ENCODE measurements at places on chromosomes 2 and 18.

DNA sequence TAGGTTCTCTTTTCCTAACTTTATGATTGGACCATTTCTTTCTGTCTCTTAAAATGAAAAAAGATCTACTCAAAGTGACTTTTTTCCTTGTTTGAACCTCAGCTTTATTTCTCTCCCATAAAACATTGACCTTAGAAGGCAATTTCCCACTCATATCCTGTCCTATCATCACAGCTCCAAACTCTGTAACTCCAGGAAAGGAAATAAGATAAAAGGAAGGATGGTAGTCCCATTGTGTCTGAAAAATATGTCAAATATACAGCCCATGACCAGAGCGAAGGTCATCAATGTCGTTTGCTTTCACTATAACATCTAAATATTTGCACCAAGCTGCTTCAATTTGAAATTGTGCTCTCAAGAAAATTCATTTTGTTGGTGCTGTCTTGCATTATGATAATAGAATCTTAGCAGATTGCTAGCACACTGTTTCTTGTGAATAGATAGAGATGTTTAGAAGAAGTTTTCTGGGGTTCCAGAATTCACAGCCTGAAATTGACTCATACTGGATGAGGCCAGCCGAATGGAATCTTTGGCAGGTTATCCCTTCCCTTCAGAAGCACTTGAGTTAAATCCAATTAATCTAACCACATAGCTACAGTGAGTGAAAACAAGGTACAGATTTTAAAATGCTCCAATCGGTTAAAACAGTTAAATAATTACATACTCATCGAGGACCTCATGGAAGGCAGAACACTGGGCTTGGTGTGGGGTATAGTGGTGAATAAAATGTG lies 95.1 kb downstream of the CRIM1 start:
- no peak for DNase-seq

GRCh38 chr2:64913357-64913869 lies 75.8 kb upstream of the SLC1A4 start:
- DNase-seq, result no peak

GRCh38 chr18:32877371-32877770 lies 104.5 kb upstream of the KLHL14 start:
- DNase-seq, result no peak

DNA sequence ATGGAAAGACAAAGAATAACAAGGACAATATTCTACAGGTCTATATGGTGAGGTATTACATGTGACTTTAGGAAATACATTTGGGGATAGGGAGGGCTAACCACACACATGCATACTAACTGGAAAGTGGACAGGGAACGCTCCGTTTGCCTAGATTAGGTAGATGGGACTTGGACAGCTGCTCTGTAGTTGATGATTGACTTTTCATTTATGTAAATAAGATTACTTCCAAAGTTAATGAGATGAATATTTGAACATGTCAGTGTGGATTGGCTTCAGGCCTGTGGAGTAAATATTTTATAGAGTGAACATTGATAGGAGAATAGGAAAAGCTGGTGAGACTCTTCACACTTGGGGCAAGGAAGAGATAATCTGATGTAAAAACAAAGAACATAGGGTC lies 142.0 kb downstream of the NCK2 start:
- DNase-seq, result no peak

Data from stimulated activated CD4-positive, alpha-beta T cell treated with anti-CD3 and anti-CD28 coated beads, Interleukin-1b, Interleukin-23, amount 100 ng/mL, for 1 hour (primary cell).